Renal cortical epithelial cell (primary cell): ENCODE measurements at places on chromosomes 3 and 15. TPM values are rescaled to one million over a fixed set of nuclear protein-coding genes. Genes with fewer than 3 reads are reported as not detected.

- DNase-seq: peak; percentile 97
These were observed 205.9 kb upstream of the IGF1R start for GRCh38 chr15:98442379-98442833.

DNA sequence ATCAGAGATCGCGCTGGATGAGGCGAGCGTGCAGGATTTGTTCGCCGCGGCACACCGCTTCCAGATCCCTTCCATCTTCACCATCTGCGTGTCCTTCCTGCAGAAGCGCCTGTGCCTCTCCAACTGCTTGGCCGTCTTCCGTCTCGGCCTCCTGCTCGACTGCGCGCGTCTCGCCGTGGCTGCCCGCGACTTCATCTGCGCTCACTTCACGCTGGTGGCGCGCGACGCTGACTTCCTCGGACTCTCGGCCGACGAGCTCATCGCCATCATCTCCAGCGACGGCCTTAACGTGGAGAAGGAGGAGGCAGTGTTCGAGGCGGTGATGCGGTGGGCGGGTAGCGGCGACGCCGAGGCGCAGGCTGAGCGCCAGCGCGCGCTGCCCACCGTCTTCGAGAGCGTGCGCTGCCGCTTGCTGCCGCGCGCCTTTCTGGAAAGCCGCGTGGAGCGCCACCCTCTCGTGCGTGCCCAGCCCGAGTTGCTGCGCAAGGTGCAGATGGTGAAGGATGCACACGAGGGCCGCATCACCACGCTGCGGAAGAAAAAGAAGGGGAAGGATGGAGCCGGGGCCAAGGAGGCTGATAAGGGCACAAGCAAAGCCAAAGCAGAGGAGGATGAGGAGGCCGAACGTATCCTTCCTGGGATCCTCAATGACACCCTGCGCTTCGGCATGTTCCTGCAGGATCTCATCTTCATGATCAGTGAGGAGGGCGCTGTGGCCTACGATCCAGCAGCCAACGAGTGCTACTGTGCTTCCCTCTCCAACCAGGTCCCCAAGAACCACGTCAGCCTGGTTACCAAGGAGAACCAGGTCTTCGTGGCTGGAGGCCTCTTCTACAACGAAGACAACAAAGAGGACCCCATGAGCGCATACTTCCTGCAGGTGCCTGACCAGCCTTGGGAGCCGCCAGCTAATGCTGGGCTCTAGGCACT lies 819 bp downstream of the KLHL40 start:
- DNase-seq: no peak

DNA sequence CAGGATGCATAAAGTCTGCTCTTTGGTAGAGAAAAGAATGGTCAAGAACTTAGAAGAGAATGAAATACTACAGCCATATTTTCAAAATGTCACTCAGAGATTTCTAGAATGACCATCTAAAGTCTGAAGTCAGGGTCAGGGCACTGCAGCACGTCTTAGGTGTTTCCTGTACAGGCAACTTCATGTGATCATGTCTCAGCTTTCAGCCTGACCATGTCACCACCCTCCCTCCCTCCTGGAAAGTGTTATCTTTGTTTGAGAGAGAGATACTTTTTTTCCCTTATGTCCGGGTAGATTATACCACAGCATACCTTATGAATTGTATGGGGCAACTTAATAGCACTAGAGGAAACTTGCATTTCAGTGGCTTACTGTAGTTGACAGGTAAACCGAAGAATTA lies 558.0 kb upstream of the TGFBR2 start:
- no peak for DNase-seq

DNA sequence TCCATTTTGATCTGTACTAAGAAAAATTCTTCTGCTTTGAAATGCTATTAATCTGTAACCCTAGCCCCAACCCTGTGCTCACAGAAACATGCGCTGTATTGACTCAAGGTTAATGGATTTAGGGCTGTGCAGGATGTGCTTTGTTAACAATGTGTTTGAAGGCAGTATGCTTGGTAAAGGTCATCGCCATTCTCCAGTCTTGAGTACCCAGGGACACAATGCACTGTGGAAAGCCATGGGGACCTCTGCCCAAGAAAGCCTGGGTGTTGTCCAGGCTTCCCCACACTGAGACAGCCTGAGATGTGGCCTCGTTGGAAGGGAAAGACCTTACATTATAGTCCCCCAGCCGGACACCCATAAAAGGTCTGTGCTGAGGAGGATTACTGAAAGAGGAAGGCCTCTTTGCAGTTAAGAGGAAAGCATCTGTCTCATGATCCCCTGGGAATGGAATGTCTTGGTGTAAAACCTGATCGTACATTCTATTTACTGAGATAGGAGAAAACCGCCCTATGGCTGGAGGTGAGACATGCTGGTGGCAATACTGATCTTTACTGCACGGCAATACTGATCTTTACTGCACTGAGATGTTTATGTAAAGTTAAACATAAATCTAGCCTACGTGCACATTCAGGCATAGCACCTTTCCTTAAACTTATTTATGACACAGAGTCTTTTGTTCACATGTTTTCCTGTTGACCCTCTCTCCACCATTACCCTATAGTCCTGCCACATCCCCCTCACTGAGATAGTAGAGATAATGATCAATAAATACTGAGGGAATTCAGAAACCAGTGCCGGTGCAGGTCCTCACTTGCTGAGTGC lies 6.3 kb downstream of the PIGZ start:
- DNase-seq: no peak

- DNase-seq: no peak
These were observed 54.1 kb downstream of the RPL22L1 start for GRCh38 chr3:170815936-170816335.

- DNase-seq: no peak
These were observed 55.0 kb downstream of the CNTN6 start for GRCh38 chr3:1147819-1148218.

- no peak for DNase-seq
These were observed 21.3 kb upstream of the KLF13 start for GRCh38 chr15:31305375-31305774.

Gene CCDC71
- 15.1 and 28.7 TPM in 2 replicates for total RNA-seq

Gene CACNA1D
- total RNA-seq: 0.52 and 1.5 TPM in 2 replicates

- DNase-seq: no peak
These were observed 57.7 kb upstream of the HES1 start for GRCh38 chr3:194078045-194078821.

DNA sequence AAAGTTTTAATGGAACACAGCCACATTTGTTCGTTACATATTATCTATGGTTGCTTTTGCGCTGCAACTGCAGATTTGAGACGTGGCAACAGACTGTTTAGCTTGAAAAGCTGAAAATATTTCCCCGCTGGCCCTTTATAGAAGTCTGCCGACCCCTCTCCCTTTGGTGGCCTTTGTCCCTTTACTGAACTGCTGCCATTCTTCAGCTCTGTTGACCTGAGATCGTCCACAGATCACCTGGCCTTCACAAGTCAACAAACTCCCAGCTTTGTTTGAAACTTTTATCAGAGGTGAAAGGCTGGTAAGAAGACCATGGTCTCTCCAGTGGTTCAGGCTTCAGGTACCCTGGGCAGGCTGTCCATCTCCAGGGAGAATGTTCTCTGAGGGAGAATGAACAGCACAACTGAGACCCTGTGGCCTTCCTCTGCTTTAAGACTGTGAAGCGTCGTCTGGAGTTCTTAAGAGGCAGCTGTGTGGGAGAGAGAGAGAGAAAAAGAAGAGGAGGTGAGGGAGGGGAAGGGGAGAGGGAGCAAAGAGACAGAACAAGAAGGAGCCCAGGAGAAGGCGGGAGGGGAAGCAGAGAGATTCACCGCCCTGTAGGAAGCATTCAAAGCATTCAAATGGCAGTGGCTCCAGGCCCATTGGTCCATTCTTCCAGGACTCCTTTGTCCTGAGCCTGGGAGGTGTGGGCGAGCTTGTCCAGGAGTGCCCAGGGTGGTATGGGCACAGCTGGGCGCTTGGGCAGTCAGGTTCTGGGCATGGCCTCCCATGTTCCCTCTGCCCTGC lies 53.7 kb upstream of the INSYN1 start:
- DNase-seq: no peak

DNA sequence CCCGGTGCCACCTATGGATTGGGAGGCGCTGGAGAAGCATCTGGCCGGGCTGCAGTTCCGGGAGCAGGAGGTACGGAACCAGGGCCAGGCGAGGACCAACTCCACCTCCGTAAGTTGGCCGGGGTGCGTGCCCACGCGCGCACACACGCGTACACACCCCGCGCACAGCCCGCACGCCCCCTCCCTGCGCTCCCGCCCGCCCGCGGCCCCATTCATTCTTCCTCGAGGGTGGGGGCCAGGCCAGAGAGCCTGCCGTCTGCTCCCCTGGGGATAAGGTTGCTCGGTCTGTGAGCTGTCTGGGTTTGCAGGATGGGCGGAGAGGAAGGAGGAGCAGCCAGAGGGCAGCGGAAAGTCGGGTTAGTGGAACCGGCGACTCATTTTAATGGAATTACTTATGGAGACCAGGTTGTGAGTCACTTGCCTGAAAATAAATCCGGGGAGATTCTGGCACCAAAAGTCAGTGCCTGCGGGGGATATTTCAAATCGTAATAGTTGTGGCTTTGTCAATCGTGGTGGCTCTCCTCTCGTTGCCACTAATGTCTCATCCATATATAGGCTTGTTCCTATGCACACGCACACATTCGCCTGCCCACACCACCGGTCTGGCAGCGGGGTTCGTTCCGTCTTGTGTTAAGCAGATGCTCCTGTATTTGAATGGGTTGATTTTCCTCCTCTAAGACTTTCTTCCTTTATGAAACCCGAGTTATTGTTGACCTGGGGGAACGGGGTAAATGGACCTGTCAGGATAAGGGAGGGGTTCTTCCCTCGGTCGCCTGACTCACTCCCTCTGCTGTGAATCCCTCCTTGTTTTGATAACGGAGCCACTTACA lies 223.4 kb upstream of the IL12A start:
- DNase-seq: peak; percentile 97

- no peak for DNase-seq
These were observed 41.3 kb downstream of the ST6GAL1 start for GRCh38 chr3:186971578-186971977.

Gene IQCF6
- total RNA-seq: not detected in 2 replicates

Gene CNTN3
- 0.80 and 3.5 TPM in 2 replicates for total RNA-seq

- no peak for DNase-seq
These were observed 61.4 kb downstream of the TTC23 start for GRCh38 chr15:99187936-99188335.

DNA sequence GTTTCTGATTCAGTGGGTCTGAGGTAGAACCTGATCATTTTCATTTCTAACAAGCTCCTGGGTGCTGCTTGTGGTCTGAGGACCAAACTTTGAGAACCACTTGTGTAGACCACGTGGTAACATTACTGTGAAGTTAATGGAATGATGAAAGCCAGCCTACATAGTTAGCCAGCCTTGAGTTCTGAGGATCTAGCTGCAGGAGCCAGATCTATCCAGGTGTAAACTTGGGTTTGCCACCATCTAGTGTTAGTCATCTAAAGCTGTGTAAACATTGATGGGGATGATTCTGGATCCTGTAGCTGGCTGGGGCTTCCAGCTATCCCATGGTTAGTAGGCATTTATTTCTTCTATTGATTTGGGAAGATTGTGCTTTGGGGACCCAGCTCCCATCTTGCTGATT lies 170.0 kb downstream of the TMEM108 start:
- peak; percentile 17 for DNase-seq

GRCh38 chr3:108352176-108352575 lies 55.8 kb downstream of the HHLA2 start:
- DNase-seq: no peak

DNA sequence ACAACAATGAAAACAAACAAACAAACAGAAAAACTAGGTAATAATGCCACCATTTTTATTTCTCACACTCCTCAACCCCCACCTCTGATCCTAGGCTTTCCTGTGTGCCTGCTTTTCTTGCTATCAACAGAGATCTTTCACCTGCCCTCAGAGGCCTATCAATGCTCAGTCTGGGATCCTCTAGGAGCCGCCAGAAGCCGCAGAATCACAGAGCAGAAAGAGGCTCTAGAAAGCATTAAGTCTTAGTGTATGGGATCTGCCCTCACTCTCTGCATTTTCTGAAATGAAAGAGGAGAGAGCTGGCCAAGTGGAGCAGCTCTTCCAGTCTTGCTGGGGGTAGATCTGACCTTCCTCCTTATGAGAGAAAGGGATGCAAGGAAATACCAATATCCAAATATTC lies 306.8 kb downstream of the TUSC7 start:
- no peak for DNase-seq

DNA sequence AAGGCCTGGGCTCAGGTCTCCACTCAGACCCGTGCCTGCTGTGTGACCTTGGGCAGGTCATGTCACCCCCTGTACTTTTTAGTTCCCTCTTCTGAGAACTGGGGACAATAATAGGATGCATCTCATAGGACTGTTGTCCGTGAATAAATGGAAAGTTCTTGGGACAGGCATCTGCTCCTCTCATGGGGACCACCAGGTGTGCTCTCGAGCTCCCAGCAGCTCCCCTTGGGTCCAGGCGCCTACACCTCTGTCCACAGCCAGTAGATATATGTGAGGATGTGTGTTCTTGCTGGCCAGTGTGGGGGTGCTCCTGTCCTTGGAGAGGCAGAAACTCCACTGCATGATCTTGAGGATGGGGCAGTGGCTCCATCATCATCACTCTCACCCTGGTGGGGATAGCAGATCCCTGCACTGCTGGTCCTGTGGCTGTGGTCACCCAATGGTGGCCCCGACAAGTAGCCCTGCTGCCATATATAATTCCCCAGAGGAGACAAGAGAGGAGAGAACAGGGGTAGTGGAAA lies 257.6 kb upstream of the TLE3 start:
- DNase-seq: no peak

Gene ARL14
- total RNA-seq: 0.35 and 0.87 TPM in 2 replicates

DNA sequence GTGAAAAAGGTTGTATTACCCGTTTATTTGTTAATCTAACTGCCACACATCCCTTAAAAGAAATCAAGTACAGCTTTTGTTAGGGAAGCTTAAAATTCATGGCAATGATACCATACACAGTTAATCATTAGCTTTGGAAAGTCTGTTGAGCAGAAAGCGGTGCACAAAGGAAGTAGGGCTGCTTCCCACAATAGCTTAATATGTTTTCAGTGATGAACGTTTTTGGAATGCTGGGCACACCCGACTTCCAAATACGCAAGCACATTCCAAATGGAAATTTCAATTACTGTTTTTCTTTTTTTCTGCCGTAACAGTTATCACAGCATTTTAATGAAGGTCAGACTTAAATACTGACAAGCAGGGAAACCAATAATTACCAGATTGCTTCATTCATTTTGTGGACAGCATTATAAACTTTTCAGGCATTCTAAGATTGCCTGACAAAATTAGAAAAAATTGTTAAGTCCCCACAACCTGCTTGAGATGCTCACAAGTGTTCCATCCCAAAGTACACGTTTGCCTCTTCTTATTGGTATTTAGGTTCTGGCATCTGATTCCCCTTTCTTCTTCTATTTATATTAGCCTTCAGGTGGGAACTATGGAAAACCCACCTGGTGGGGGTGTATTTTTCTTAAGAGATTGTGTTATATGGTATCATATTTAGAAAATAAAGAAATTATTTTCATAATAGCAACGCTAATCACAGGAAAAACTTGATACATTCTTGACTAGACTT lies 1.1 kb upstream of the ECT2 start:
- peak; percentile 100 for DNase-seq

DNA sequence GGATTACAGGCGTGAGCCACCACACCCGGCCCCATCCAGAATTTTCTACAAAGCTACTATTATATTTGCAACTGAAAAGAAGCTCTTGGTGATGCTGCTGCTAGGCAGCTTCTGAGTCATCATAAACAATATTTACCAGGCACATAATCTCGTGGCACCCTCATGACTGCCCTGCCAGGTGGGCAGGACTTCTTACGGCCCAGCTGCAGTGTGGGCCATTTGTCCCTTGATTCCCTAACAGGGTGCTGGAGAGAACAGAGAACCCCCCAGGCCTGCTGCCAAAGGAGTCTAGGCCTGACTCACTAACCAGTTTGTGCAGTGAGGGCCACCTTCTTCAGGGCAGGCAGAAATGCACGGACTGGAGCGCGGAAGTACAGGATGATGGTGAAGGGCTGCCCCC lies 4.9 kb downstream of the EPB42 start:
- DNase-seq: no peak
